ENCODE measurements at places on chromosomes 12 and 14.

- DNase-seq, result no peak
Measured at GRCh38 chr12:116441292-116441691, 117.9 kb upstream of the MAP1LC3B2 start.

DNA sequence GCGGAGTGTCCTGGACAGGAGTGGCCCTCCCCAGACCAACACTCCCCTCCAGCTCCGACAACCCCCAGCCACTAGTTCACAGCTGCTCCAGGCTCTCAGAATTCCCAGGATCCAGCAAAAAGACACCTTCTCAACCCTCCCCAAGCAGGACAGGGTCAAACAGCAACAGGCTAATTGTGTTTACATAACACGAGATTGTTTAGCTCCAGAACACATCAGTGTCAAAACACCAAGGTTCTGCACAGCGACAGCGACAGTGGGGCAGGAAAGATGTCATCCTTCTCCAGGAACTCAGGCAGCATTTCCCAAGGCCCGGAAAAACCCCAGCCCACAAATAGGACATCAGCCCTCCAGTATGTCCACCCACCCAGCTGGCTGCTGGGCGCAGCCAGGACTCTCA lies 16.5 kb downstream of the ITPK1 start:
- DNase-seq, result no peak

- DNase-seq, result no peak
Measured at GRCh38 chr12:68113644-68114043, 45.9 kb downstream of the IFNG start.

DNA sequence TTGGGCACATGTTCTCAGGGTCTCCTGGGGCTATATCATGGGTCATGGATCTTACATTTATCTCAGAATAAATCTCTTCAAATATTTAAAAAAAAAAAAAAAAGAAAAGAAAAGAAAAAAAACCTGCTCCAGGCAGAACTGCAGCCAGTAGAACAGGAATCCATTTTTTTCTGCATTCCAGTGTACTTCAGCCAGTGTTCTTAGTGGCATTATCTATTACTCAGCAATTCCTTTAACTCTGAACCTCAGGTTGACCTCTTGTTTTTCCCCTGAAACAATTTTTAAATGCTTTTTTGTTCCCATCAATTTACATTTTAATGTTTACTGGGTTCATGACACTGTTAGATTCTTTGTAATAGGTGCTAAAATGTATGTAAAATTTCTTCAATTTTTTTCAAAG lies 66.7 kb upstream of the STXBP6 start:
- DNase-seq, result no peak

- DNase-seq, result no peak
Measured at GRCh38 chr12:123659996-123660727, 10.8 kb upstream of the TCTN2 start.

- no peak for DNase-seq
Measured at GRCh38 chr14:28751467-28752058, 15.0 kb upstream of the FOXG1 start.

DNA sequence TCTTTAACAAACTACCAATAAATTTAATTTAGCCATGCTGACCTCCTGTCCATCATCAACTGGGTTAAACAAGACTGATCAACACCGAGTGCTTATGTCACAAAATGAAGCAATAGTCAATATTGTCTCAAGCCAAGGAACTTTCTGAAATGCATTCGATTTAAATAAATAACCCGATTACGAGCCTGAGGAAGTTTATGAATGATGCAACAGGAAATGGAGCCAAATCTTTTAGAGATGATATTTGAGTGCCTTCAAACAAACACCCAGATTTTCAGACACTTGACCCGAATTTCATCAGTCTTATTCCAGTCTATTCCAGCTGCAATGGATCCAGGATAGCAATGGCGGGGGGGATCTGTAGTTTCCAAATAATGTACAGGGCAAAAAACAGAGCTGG lies 27.9 kb downstream of the FAR2 start:
- no peak for DNase-seq

- no peak for DNase-seq
Measured at GRCh38 chr12:108150436-108150835, 21.3 kb downstream of the WSCD2 start.

DNA sequence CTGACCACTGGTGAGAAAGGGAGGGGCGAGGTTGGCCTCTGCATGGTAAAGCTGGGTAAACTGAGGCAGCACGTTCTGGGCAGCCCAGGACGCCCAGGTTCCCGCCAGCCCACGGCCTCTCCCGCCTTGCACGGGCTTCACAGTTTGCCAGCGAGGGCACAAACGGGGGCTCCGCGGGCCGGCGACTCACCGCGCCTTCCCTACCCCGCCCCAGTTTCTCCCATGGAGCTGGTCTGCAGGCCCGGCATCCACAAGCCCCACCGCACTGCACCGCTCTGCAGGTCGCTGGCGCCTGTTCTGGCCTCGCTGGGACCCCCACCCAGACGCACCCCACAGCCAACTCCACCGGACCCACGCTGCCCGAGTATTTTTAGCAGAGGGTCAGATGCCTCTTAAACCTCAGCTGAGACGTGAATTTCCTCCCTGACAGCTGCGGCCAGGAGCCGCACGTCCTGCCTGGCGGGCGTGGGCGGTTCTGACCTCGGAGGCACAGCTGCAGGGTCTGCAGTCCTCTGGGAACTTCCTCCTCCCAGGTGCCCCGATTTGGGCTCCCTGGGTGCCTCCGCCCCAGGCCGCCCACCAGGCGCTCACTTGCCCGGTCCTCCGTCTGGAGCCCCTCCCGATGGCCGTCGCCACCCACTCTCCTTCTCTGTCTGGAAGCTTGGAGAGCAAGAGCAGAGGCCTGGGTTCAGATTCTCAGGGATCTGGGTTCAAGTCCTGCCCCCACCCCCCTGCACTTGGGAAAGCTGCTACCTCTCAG lies 29.5 kb upstream of the INF2 start:
- peak; percentile 52 for DNase-seq

DNA sequence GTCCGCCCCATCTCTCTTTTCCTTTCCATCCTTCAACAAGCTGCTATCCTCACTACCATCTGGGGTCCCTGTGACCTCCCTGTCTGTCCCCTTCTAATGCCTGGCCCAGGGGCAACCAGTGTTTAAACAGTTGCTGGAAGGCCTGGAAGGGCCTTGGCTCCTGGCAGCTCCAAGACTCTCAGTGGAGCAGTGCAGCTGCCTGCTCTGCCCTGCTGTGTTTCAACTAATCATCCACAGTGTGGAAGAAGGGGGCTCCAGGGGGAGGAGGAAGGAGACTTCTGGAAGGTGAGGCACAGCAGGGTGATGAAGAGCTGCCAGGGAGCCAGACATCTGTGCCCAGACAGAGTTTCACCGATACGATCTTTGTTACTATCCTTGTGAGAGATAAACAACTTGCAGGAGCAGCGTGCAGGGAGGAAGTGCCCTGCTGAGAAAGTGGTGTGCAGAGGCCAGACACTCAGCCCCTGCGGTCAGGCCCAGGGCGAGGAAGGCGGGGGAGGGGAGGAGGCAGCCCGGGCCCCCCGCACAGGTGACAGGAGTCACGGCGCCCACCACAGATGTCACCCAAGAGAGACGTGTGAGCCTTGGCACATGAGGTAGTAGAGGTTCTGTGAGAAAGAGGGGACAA lies 1061.8 kb downstream of the BCL11B start:
- DNase-seq, result no peak

GRCh38 chr12:45273717-45274271 lies 57.9 kb downstream of the ANO6 start:
- DNase-seq, result peak; percentile 68

DNA sequence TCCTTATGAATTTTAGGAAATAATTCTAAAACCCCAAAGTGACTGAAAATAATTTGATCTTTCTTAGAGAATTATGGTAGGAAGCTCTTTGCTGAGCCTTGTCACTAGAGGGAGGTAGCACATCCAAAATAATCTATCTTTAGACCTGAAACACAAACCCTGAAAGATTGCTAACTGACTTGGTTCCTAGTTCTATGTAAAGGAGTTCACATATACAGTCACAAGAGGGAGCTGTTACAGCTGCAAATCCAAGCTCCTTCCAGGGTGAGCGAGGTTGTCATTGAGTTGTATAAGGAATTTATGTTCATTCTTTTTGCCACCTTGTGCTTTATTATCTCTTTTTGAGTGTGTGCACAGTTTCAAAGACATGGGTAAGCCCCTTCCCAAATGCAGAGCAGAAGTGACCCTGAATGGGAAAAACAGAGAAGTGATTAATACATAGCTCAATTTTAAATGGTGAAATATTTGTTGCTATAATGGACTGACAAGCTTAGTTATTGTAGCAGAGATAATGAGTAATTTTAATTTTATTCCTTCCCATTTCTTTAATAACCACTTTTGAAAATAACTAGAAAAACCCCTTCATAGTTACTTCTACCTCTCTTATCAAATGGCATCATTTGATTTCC lies 387.9 kb downstream of the DAD1 start:
- no peak for DNase-seq

- DNase-seq, result no peak
Measured at GRCh38 chr14:104289507-104289906, 151.1 kb downstream of the KIF26A start.

DNA sequence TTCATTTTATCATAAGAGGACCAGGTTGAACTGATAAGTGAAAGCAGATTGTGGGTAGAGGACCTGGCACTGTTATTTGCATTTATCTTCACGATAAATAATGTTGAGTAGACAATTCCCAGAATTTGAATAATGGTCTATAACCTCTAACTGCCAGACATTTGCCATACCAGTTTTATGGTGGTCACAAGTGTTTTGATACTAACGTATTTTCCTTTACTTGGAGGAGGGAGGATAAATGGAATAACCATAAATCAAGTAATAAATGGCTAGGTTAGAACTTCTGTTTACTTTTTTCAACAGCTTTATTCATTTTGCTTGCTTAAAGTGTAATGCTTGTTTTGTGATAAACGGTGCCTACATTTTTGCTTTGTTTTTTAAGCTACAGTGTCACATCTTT lies 9.5 kb downstream of the PAX9 start:
- no peak for DNase-seq

GRCh38 chr14:36988989-36989388 lies 183.4 kb downstream of the SLC25A21 start:
- DNase-seq, result no peak

- no peak for DNase-seq
Measured at GRCh38 chr14:105026033-105026785, 5.3 kb upstream of the CDCA4 start.

GRCh38 chr12:55708695-55709233 lies 1.1 kb upstream of the ITGA7 start:
- no peak for DNase-seq

- DNase-seq, result peak; percentile 56
Measured at GRCh38 chr12:66107451-66107915, 23.1 kb downstream of the LLPH start.

- no peak for DNase-seq
Measured at GRCh38 chr12:104189915-104190555, 25.5 kb upstream of the TXNRD1 start.

DNA sequence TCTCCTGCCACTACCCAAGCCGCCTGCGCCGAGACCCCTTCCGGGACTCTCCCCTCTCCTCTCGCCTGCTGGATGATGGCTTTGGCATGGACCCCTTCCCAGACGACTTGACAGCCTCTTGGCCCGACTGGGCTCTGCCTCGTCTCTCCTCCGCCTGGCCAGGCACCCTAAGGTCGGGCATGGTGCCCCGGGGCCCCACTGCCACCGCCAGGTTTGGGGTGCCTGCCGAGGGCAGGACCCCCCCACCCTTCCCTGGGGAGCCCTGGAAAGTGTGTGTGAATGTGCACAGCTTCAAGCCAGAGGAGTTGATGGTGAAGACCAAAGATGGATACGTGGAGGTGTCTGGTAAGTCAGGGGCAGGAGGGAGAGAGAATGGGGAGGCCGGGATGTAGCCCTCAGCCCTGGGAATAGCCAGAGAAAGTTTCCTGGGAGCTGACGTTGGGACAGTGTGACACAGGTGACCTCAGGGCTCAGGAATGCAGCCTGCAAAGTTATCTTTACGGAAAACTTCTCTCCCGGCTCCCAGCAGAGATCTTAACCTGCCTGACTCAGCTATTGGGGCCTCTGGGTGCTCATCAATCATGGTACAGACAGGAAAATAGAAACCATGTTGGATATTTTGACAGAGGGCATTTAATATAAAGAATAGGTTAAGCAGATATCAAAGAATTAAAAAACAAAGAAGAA lies 747 bp downstream of the HSPB8 start:
- no peak for DNase-seq

DNA sequence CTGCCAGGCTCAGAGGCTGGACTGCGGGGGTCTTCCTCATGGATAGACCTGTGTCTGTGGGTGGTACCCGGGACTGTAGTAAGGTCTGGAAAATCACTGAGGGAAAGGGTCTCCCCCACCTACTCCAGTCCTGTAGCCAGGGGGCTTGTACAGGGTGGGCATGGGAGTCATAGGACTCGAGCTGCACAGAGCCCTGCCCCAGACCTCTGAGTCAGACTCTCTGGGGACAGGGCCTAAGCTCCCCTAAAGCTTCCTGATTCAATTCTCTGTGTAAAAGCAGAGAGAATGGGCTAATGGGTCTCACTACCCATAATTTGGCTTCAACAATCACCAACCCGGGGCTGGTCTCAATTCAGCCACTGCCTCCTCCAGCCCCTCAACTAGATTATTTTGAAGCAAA lies 27.0 kb downstream of the LRTM2 start:
- DNase-seq, result peak; percentile 42

GRCh38 chr12:54689034-54689372 lies 40.8 kb upstream of the DCD start:
- DNase-seq, result no peak

- no peak for DNase-seq
Measured at GRCh38 chr14:89750908-89751392, 203.6 kb downstream of the EFCAB11 start.

All from RWPE2 (cell line).